Spinal cord (tissue), 10 donors: ENCODE measurements at places on chromosomes 13 and 19. TPM values are rescaled to one million over a fixed set of nuclear protein-coding genes. Genes with fewer than 3 reads are reported as not detected.

DNA sequence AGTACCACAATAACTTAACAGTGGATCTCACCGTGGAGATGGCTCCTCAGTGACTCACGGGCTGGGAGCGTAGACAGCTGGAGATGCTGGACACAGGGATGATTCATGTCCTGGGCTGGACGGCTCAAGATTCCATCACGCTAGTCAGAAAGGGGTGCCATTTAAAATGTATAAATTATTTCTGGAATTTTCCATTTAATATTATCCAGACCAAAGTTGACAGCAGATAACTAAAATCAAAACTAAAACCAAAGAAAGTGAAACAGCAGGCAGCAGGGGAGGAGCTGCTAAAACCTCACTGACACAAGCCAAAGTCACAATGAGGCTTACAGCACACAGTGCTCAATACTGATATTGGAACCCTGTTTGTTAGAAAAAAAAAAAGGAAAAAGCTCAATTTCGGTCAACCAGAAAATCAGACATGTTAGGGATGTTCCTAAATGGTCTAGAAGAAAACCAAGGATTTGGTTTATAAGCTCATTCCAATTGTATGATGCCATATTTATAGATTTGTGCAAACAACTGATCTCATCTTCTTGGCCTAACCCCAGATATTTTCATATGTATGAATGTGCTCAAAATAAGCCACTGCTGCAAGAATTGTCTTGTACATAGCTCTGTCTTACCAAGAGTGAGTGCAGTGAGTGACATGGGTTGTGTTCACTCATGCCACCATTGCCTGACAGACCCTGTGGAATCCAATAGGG, 111.8 kb downstream of the SACS start:
- no peak for DNase-seq

Gene CGB1
- not detected for total RNA-seq

DNA sequence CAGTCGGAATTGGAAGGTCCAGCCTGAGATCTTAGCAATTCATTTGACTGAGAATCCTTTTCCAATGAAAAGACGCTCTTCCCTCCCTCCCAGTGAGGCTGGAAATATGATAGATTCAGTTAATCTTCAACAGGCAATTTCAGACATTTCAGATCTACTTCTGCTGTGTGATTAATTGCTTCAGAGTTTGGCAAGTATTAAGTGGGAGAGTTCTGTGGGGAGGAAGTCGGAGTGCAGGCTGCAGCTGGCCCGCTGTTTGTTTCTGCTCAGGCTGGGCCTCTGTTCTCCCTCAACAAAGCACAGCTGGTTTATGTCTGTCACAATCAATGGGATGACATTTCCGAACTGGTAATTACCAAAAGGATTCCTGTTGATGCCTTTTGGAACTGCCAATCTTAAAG, 178.2 kb downstream of the NDFIP2 start:
- DNase-seq: no peak

Gene ZNF101
- 9.7 TPM for total RNA-seq

Gene ANGPTL4
- total RNA-seq: 3.6 TPM
